ENCODE measurements at places on chromosomes 2 and 18.

GRCh38 chr2:149112713-149113112, 74.2 kb downstream of the LYPD6B start:
- DNase-seq, result no peak

GRCh38 chr18:78973357-78974083, 6.1 kb upstream of the SALL3 start:
- no peak for DNase-seq

GRCh38 chr2:42238644-42239288, 69.6 kb downstream of the EML4 start:
- DNase-seq, result no peak

DNA sequence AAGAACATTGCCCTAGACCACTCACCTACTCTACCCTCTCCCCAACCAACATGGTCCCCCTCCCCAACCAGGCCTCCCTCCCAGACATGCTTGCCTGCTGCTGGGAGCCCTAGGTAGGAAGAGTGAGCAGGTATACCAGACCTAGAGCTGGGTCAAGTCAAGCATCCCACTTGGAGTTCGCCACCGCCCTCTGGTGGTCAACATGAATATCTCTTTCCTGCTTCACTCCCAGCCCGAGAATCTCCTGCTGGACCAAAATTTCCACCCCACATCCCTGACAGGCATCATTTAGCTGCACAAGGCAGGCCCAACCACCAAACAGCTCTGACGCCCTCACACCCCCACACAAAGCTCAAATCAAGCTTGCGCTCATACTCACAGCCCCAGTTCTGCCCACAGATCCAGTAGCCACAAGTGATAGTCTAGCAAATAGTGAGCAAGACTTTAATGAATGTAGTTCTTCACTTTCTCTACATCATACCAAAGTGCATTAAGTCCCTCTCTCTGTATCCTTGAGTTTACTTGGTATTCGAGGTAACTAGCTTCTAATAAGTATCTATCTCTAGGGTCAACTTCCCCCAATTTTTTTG, 116.0 kb downstream of the TNS1 start:
- DNase-seq, result peak; percentile 76

GRCh38 chr2:84879584-84880394, 1.1 kb downstream of the TRABD2A start:
- no peak for DNase-seq

GRCh38 chr2:3293221-3293620, 84.4 kb downstream of the EIPR1 start:
- DNase-seq, result no peak

DNA sequence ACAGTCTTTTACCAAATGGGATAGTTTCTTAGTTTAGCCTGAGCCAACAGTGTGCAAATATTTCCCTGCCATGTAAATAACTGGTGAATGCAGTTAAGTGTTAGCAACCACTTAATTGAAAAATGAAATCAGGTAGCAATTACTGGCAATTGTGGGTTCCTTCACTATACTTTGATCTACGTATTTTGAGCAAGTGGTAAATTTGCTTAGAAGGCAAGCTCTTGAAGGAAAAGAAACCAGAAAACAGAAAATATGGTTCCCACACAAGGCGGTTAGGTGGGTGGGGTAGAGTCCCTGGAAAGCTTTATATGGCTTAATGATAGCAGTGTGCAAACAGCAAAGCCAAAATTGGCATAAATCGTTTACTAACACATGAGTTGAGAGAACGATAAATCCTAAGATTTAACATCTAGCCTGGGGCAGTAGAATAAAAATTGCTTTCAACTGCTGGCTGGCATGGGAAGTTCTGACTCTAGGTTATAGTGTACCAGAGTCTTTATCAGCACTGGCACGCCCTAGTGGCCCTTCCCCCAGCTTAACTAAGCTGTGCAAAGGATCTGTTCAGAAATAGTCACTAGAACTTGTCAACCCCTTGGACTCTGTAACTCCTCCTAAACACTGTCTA, 17.0 kb downstream of the SLC9A2 start:
- no peak for DNase-seq

DNA sequence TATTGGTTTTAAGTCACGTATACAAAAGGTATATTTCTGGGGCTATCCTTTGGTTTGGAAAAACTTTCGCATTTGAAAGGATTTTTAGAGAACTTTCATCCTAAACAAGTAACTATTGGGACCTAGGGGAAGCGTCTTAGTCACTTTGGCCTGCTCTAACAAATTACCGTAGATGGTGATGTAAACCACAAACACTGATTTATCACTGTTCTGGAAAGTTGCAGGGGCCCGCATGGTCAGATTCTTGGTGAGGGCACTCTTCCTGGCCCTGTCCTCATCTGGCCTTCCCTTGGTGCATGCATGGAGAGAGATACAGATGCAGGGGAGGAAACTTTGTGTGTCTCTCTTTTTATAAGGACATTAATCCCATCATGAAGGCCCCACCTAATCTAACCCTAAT, 49.1 kb upstream of the ANKRD62 start:
- DNase-seq, result no peak

GRCh38 chr2:230901006-230901405, 24.0 kb downstream of the GPR55 start:
- DNase-seq, result peak; percentile 24

DNA sequence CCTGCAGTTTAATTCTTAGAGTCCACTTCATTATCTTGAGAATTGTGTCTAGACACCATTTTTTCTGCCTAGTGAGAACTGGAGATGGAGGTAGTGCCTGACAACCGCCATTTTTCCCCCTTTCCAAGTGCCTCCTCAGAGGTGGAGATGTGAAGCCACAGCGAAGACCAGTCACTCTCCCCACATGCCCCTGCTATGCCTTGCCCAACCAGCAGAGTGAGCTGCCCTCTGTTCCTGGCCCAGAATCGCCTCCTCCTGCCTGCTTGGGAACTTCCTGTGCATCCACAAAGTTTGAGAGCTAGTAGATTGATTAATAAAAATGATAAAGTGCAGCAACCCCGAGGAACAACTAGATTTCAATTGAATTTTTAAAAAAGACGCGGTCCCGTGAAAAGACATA, 123.3 kb downstream of the CLIP4 start:
- DNase-seq, result no peak

DNA sequence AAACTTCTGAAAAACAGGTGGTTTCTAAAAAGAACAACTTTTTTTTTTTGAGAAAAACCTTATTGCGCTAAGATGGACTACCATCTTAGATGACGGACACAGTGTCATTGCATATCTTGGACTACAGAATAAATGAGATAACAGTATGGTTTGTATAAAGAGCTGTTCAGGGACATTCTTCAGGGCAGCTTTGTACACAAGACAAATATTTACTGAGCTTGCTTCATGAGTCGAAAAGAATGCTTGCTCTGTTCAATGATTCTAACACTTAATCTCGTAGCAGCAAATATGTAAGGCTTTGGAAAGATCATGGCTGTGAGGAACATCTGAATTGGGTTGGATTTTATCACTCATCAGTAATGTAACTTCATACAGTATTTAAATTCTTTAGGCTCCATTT, 282.5 kb upstream of the CWC22 start:
- no peak for DNase-seq

- no peak for DNase-seq
Measured at GRCh38 chr2:186648130-186648529, 45.7 kb upstream of the FAM171B start.

DNA sequence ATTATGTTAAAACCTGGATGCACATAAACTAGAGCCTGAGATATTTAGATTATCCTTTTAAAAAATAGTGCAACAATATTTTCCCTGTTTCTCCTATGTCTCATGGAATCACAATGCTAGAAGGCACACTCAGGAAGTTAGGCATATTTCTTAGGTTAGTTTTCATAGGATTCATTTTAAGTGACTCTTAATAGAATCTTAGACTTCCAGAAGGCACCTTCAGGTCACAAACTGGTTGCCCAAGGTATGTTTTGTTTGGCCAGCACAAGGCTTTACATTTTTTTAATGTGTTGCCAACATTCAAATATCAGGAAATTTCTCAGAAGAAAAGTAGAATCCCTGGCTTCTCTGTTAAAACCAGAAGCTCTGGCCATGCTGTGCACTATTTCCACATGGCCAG, 129.3 kb downstream of the LNPK start:
- no peak for DNase-seq

DNA sequence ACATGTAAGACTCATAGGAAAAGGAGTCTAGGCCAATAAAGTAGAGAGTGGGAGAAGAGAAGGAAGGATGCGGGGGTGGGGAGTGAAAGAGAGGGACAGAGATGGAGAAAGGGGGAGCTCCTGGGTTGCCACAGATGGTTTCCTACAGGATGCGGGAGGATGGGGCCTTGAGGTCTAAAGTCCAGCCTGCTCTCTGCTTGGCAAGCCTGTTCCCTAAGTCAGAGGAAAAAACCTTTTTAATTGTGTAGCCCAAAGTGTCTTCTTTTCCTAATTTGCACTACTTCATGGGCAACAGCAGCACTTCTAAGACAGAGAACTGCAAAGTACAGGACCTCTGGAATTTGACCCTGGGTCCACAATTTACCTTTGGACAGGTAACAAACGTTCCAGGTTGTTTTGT, 1.4 kb upstream of the FAM110C start:
- DNase-seq, result no peak

DNA sequence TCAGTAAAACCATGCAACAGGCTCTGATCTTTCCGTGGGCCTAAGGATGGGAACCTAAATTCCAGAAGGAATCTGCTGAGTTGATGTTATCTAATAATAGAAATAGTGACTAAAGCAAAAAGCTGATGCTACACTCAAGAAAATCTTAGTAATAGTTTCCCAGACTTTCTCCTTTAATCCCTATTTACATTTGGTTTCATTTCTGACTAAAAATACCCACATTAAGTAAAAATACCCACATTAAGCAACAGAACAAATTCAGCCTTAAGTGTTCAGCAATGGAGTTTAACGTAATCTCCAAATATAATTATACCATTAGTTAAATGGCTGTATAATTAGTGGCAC, 50.3 kb downstream of the CCBE1 start:
- DNase-seq, result no peak

- DNase-seq, result no peak
Measured at GRCh38 chr2:135124924-135125886, 73.1 kb downstream of the RAB3GAP1 start.

DNA sequence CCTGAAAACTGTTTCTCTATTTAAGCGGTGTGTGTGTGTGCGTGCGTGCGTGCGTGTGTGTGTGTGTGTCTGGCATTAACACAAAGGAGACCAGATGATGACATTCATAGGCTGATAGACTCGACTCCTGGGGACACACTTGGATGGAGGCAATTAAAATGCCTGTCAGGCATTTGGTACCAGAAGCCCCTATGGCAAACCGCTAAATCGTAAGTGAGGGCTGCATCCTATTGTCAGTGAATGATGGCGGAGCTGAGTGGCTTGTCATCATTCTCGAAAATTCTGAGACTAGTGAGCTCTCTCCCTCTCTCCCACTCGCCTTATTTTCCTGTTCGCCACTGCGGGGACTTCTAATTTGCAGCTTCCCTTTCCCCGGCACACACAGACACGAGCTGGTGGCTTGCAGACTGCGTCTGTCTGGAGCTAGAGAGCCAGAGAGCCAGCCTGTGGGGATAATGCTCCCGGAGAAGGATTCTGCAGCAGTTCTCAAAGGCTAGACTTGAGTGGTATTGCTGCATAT, 155.4 kb downstream of the MAP2 start:
- no peak for DNase-seq

DNA sequence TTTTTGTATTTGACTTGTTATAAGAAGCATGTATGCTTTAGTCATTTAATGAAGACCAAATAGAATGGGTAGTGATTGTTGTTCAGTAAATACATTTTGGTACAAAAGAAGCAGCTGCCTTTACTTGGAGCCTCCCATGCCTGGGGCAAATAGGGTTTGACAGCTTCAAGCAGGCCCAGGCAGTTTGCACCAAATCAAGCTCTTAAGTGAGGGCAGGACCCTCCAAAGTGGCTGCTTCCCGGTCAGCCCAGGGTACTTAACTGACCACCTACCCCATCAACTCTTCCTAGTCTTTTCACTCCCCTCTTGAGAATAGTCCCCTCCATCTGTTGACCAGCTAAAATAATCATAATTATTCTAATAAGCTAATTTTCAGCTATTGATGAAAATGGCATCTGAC, 5.2 kb downstream of the MAPRE3 start:
- no peak for DNase-seq

DNA sequence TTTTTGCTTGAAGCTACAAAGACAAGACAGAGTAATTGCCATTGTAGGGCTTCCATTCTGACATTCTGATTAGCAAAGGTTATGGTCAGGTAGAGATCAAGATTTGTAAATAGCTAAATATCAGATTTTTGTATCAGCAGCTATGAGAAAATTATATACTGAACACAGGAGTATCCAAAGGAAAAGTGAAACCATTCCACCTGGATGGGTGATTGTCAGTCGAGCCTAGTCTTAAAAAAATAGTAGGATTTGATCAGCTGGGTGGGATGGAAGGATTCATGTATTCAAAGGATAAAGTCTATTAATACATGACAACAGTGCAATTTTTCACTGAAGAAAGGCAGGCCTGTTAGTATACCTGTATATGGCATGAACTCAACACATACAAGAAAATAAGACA, 222.7 kb downstream of the GCA start:
- DNase-seq, result no peak

DNA sequence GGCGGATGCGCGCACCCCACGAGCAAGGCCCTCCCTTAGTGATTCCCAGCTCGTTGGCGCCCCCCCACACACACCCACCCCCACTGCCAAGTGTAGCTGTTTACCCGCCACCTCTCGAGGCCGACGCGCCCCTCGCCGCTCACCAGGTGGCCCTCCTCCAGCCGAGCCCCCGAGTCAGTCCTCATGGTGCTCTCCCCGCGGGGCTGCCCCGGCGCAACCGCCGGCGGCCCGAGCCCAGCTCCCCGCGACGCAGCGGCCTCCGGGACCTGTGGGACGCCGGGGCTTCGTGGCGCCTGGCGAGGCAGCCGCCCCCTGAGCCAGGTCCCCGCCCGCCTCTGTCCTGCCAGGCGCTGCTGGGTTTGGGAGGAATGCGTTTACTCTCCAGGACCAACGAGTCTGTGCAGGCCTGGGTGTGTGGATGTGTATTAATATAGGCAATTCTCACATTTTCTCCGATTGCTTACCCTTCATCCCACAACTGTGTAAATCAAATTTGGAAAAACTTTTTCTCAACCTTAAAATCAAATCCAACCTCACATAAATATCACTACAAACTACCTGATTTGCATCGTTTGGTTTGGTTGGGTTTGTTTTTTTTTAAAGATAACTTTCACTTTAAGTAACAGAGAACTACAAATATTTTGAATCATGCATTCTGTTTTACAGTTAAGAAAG, at the start of gene TMEM237:
Gene TMEM237 (minus strand): TSS at position 288 of the 675 bp plus-strand sequence. CDS start 103 bp downstream, at position 185.
- DNase-seq, result peak; percentile 51

GRCh38 chr2:184261818-184262217, 336.5 kb upstream of the ZNF804A start:
- no peak for DNase-seq

DNA sequence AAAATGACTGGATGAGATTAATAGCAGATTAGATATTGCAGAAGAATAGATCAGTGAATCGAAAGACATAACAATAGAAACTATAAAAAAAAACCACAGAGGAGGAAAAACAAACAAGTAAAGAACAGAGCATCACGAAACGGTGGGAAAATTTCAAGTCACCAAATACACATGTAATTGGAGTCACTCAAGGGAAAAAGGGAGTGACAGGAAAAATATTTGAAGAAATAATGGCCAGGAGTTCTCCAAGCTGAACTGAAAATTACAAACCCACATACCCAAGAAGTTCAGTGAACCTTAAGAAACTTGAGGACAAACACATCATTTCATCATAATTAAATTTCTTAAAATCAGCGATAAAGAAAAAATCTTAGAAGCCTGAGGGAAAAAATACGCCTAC, 11.0 kb upstream of the IL1R1 start:
- no peak for DNase-seq

Measured in ureter (tissue), 1 donor.